ENCODE measurements at places on chromosomes 2 and 18.

DNA sequence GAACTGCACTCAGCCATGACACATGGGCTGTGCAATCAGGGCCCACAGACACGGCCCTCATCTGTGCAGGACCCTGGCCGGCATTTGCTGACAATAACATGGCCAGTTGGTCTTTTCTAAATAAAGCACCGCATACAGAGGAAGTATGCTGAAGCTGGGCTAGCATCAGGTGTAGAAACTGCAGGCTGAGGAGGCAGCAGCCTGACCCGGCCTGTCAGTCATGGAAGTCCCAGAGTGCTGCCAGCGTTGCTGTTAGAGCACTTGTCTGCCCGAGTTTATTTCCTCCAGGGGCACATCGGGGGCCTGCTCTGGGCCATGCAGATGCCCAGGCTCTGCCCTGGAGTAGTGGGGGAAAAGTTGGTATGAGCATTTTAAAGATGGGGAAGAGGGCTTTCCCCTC is 4.1 kb upstream of the PTPN18 start:
- DNase-seq: no peak

GRCh38 chr18:58235001-58235436 is 191.0 kb downstream of the NEDD4L start:
- no peak for DNase-seq

DNA sequence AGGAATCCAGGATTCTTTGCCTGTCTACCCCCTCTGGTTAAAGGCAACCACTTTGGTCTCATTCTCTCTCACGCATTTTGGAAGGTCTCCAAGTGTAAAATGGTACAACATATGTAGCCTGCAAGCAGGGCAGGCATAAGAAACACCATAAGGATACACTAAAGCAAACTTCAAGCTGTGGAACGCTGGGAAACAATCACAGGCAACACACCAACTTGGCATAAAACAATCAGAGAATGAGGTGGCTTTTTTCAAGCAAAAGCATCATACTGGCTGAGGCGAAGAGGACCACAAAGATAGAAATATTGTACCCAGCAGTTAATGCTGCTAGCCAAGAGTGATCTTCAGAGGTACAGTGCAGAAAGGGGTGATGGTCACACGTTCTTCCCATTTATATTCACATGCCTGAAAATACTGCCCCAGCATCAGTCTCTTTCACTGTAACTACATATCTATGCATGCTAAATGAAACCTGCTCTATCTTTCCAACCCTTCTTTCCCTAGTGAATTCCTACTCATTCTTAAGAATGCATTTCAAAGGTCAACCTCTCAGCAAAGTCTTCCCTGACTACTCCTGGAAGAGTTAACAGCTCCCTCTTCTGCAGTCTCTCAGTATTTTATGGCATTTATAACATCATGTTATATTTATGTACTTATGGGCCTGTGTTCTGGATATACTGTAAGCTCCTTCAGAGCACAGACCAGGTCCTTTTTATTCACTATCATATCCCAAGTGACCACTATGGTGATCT is 71.9 kb upstream of the GALNT5 start:
- DNase-seq: no peak

DNA sequence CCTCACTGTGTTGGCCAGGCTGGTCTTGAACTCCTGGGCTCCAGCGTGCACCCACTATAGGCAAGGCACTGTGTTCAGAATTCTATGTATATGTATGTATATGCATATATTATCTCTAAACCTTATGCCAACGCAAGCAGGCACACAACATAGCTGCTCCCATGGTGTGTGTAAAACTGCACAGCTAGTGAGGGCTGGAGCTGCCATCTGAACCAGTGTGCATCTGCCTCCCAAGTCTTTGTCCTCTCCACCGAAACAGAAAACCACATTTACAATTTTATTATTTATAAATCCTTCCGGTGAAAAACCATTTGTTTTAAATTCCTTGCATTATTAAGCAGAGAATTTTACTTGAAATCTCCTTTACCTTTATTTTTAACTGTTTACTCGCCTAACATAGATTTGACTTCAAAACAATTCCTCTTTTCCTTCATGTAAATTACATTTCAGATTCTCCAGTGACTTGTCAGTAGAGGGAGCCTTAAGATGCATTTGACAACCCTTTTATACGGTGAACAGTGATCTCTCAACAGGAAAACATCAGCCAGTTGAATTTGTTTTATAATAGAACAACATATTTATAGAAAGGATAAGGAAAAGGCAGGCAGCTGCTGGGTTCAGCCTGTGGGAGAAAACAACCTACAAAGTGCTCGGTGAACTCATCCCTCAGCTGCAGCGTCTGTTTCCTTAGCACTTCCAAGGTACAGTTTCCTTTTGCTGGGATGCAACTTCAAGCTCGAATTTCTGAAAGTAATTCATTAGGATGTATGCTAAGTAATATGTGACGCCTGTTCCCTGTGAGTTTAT is 101.2 kb downstream of the MYT1L start:
- DNase-seq: no peak

- DNase-seq: no peak
Observed at GRCh38 chr2:47651296-47651695, 131.6 kb upstream of the MSH6 start.

- DNase-seq: no peak
Observed at GRCh38 chr2:102094917-102095316, 47.6 kb upstream of the IL1R1 start.

- DNase-seq: no peak
Observed at GRCh38 chr18:67639872-67640271, 123.4 kb upstream of the DSEL start.

GRCh38 chr2:72843301-72843700 is 17.5 kb upstream of the EXOC6B start:
- DNase-seq: no peak

DNA sequence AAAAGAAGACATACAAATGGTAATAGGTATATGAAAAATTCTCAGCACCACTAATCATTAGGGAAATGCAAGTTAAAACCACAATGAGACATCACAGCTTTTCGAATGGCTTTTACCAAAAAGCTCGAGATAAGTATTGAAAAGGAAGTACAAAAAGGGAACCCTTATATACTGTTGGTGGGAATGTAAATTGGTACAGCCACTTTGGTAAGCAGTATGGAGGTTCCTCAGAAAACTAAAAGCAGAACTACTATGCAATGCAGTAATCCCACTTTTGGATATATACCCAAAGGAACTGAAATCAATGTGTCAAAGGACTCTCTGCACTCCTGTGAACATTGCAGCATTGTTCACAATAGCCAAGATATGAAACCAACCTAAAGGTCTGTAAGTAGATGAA is 107.5 kb upstream of the SPATS2L start:
- no peak for DNase-seq

GRCh38 chr2:169095621-169096105 is 26.3 kb downstream of the DHRS9 start:
- no peak for DNase-seq

DNA sequence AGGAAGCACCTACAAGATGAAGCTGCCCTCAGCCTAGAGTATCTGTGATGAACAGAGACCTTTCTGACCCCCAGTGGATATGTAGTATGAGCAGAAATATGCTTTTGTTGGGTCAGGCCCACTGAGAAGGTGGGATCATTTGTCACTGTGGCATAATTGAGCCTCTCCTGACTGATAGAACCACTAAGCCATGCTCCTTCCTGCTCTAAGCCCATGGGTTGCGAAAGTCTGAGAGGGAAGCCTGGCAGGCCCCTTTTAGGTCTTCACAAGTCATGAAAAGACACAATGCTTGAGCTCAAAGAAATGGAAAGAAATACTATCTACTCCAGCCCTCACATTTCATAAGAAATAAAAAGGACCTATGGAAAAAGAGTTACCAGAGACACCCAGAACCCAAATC is 127.7 kb downstream of the TNS1 start:
- no peak for DNase-seq
